ENCODE measurements at places on chromosomes 4 and X. TPM values are rescaled to one million over a fixed set of nuclear protein-coding genes. Genes with fewer than 3 reads are reported as not detected.

The CXCL1 gene
- total RNA-seq = not detected

The MAP7D2 gene
- 1.6 TPM for total RNA-seq

The ENPP6 gene
- total RNA-seq = 0.03 TPM

The PWWP3B gene
- total RNA-seq = not detected

The SMR3B gene
- not detected for total RNA-seq

The OFD1 gene
- 15.5 TPM for total RNA-seq

The ATP2B3 gene
- total RNA-seq = not detected

The YY2 gene
- not detected for total RNA-seq

The NALF2 gene
- 3.2 TPM for total RNA-seq

The GABRB1 gene
- total RNA-seq = 1.3 TPM

GRCh38 chrX:38409289-38409688, 56.9 kb downstream of the OTC start:
- DNase-seq = no peak

DNA sequence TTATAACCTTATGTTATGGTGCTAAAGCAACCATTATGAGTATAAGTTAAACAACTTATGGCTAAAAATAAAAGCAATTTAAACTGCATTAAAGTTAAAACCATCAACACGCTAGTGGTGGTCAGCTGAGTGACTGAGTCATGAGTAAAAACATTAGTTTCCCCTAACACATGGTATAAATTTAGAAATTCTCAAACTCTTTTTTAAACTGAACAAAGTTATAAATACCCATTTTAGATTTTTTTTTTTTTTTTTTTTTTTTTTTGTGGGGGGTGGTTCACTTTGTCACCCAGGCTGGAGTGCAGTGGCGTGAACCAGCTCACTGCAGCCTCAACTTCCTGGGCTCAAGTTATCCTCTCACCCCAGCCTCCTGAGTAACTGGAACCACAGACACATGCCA, 5.4 kb upstream of the BBS7 start:
- no peak for DNase-seq

GRCh38 chr4:7172508-7172907, 19.8 kb upstream of the SORCS2 start:
- no peak for DNase-seq

- DNase-seq = no peak
These were observed 34.6 kb downstream of the RTL5 start for GRCh38 chrX:72097098-72097497.

- peak; percentile 74 for DNase-seq
These were observed 836 bp downstream of the CLOCK start for GRCh38 chr4:55545641-55546505.

DNA sequence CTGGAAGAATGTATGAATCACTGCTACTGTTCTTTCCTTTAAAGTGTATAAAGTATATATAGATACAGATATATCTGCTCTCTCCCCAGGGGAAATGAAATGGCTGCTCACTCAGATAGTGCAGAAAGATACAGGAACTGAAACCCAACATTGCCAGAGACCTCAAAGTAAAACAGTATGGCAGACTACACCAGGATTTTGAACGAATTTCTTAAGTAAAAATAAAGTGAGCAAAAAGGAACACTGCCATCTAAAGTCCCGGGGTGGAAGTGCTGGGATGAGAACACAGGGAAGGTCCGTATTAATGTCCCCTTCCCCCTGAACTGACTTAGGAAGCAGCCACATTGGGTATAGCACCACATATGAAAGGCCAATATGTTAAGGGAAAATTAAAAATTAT, 93.4 kb downstream of the TMA16 start:
- peak; percentile 1 for DNase-seq

- DNase-seq = peak; percentile 67
These were observed 7.4 kb downstream of the MAGEB10 start for GRCh38 chrX:27815209-27815608.

- DNase-seq = no peak
These were observed 48.4 kb downstream of the AKAP4 start for GRCh38 chrX:50152456-50152855.

DNA sequence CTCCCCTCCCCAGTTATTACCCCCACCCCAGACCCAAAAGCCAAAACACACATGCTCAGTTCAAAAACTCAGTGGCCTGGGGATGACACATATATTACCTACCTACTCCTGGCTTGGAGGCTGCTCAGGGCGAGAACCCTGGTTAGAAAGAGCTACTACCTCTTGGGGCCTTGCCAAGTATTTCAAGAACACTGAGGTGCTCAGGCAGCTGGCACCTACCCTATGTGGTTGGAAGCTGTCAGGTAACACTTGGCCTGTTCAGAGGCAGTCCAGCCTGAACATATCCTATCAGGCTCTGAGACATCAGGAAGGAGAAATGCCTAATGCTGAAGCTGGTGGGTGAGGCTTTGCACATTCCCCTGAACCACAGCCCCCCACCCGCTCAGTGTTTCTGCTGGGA, 4.9 kb downstream of the BCAP31 start:
- DNase-seq = no peak

- DNase-seq = no peak
These were observed 66.9 kb upstream of the MMAA start for GRCh38 chr4:145552181-145552822.

GRCh38 chr4:51851937-51852290, 9.0 kb downstream of the DCUN1D4 start:
- no peak for DNase-seq

- DNase-seq = no peak
These were observed 9.7 kb downstream of the TAF9B start for GRCh38 chrX:78129714-78130113.

GRCh38 chrX:31506360-31506759, 434.5 kb upstream of the FTHL17 start:
- no peak for DNase-seq

GRCh38 chr4:153346031-153346430, 1.5 kb downstream of the MND1 start:
- no peak for DNase-seq

GRCh38 chrX:22081475-22082092, 49.5 kb downstream of the PHEX start:
- peak; percentile 23 for DNase-seq

DNA sequence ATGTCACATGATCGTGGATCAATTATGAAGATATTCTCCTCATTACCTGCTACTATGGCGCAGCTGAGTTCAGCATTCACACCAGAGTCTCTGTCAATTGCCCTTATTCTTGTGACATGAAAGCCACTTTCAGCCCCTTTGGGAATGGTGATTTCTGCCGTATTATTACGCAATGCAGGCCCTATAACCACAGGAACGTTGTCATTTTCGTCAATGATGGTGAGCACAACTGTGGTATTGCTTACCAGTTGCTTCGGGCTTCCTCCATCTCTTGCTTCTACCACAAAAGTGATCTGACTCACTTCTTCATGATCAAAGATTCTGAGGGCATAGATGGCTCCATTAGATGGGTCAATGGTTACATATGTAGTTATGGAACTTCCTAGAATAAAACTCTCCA, 2.1 kb downstream of the PCDH18 start:
- no peak for DNase-seq

DNA sequence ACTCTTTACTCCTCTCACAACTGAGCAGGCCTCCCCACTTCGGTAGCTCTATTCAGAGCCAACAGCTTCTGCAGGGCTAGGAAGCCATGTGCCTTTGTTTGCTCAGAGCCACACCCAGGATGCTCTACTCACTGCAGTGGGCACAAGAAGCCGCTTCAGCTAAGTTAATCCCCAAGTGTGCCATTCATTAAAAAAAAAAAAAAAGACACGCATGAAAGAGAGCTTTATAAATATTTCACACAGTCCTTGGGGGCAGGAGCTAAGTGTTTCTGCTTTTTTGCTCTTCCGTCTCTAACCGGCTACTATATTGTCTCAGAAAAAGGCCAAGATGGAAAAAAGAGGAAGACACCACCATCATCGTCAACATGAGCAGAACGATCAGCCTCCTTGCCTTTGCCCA, 8.1 kb downstream of the CRMP1 start:
- no peak for DNase-seq

GRCh38 chr4:13705521-13706041, 78.1 kb upstream of the BOD1L1 start:
- peak; percentile 95 for DNase-seq

GRCh38 chrX:110055616-110056015, 52.7 kb downstream of the TMEM164 start:
- peak; percentile 46 for DNase-seq

DNA sequence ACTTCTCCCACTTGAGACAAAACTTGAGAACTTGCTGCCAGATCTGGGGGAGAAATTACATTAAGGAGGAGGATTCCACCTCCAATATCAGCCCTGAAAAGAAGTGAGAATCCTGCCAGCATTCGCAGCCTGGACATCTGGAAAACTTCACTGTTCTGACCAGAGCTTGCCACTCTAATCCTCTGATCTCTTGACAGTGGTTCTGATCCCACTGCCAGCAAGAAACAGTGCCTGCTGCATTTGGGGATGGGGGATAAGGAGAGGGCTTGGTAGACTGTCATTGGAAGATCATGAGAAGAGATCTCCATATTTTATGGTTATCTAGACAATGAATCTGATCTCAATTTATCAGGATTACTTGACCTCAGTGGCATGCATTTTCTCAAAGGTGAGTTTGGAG, 49.8 kb upstream of the TMEM33 start:
- no peak for DNase-seq

DNA sequence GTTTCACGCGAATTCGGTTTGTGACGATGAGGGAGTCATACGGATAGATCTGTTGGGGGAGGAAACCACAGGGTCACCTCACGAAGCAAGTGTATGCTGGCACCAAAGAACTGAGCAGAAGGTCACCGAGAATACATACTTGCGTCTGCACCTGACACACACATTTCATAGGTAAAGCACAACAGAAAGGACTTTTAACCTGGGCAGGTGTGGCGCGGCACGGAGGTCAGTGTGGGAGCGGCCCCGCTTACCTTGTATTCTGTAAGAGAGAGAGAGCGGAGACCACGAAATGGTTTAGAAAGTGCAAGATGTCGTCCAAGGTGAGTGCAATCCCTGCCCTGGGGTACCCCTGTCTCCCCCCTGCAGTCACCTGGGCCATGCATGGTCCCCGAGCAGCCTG, 43.6 kb upstream of the AFAP1 start:
- no peak for DNase-seq
